Activated CD4-positive, alpha-beta memory T cell treated with anti-CD3 and anti-CD28 coated beads, Interleukin-2, amount 10 ng/mL, durations not matched to agents 7 days and 5 days (primary cell): ENCODE measurements at places on chromosomes 2 and 18.
A peak's percentile ranks its signal among the peaks of the same experiment; 100 is the strongest.

- no peak for DNase-seq
Measured at GRCh38 chr2:205053827-205054410, 508.6 kb downstream of the PARD3B start.

- no peak for DNase-seq
Measured at GRCh38 chr2:164617466-164617865, 3.8 kb downstream of the GRB14 start.

GRCh38 chr2:186894478-186894877 lies 45.5 kb upstream of the ZSWIM2 start:
- no peak for DNase-seq

DNA sequence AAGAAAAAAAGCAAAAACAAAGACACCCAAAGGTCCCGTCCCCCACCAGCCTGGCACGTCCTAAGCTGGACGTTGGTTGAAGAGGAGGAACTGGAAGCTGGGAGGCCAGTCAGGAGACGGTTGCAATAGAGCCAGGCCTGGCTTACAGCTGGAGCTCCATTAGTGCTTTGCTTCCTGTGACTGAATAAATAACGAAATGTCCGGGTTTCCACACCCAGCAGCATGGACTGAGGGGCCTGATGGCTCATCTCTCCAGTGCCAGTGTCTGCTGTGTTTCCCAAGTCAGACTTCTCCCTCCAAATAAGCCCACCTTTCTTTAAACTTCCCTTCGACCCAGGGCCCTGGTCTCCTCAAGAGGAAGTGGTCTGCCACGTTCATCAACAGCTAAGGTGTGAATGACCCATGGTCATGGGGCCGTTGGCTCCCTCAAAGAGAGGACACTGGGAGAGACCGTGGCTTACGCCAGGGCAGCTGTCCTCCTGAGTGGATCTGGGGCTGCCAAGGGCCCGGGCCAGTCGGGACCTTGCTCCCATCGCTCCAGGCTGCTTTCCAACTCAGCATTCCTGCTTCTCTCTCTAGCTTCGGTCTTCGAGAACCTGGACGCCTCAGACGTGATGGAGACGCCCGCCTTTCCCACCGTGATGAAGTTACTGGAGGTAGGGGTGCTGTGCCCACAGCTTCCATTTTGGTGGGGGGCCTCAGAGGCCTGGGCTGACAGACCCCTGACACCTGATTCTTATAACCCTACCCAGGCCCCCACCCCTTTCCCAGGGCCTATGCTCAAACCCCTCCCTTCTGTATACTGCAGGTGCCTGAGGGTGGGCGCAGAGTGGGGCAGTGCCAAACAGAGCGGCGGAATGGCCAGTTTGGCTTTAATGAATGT lies 44.9 kb downstream of the MYO7B start:
- peak; percentile 8 for DNase-seq

DNA sequence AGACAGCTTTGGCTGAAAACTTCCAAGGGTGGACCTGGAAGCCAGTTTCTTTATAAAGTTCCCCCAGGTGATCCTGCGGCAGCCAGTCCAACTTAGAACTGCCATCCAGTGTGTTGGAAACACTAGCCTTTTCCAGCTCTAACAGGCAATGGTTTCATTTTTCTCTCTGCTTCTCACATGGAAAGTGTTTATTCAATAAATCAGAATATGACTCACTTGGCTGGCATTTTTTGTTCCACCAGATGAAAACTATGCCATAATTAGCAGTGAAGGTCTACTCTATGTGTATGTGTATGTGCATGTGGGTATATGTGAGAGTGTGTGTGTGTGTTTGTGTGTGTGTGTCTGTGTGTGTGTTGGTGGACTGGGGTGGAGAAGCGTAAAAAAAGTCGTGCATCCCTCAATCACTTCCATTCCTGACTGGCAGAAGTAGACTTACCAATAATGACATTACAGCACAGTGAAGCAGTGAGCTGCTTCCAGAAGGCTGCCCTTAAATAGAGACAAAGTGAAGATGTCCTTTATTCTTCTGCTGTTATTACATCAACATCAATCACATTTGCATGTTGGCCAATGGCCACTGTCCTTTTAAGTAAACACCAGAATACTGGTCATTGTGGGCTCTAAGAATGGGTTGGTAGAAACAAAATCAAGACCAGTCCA lies 90.9 kb upstream of the SETBP1 start:
- DNase-seq: no peak

DNA sequence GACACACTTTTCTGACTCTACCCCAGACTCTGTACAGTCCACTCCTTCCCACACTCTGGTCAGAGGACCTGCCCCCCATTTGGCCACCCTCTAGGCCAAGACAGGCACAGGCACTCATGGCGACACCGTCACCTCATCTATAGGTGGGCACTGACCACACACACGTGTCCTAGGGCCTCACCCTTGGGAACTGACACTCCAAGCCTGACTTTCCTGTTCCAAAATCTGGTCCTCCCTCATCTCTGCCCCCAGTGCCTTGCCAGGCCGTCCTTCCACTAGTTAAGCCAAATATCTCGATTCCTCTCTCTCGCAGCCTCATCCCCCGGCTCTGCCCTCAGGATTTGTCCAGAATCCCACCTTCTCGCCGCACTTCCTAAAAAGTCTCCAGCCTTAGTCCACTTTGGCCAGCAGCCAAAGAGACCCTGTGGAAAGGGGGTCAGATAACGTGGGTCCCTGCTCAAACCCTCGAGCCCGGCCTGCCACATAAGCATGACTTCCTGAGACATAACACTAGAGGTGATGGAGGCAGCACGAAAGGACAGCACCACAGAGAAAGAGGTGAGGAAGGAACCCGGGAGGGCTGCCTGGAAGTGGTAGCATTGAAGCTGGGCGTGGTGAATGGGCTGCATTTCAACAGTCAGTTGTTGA lies 105.8 kb upstream of the OTOS start:
- peak; percentile 9 for DNase-seq

DNA sequence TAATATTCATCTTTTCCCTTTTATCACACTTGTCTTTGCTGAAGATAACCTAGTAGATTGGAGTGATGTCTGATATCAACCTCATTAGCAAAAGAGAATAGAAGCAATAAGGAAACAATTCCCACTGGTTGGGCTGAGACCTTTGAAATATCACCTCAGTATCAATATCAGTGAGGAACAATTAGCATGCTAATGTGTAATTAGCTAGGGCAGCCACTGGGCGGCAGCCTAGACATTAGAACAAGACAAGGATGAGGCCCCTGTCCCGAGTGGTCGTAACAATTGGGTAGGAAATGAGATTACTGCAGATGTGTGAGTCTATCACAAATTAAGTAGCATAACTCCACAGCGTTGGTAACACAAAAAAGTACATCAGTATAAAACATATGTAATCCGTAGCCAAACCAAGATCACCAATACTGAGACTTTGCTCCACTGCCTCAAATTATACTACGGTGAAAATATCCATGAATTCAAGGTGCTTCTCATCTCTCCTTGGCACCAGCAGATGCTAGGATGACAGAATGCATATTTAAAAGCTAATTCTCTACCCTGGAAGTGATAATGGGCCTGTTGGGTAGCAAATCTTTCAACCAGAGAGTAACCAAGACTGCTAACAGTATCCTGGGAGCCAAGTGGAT lies 99.1 kb downstream of the ALPK2 start:
- DNase-seq: peak; percentile 63

DNA sequence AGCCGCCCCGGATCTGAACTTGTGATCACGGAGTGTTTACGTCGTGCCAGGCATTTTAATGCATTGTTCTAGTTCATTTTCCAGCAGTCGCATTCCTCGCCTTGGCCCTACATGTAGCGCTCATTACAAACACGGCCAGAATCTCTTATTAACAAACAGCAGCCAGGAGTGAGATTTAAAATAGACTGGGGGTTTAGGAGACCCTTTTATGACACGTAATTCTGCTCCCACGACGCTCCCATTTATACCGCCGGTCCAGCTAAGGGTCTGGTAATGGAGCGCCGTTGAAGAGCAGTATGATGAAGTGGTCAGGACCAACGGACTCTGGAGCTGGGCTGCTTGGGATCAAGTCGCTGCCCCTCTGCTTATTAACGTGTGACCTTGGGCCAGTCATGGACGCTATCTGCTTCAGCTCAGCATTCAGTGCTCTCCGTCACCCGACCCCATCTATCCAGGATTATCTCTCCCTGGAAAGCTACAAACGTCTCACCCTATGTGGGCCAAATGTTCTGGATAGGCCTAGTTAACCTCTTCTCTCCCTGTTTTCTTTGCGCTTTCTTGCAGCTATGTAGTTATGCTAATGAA lies 745 bp downstream of the MSH2 start:
- DNase-seq: no peak
